ENCODE measurements at places on chromosomes 5 and 9.
A peak's percentile ranks its signal among the peaks of the same experiment; 100 is the strongest.

DNA sequence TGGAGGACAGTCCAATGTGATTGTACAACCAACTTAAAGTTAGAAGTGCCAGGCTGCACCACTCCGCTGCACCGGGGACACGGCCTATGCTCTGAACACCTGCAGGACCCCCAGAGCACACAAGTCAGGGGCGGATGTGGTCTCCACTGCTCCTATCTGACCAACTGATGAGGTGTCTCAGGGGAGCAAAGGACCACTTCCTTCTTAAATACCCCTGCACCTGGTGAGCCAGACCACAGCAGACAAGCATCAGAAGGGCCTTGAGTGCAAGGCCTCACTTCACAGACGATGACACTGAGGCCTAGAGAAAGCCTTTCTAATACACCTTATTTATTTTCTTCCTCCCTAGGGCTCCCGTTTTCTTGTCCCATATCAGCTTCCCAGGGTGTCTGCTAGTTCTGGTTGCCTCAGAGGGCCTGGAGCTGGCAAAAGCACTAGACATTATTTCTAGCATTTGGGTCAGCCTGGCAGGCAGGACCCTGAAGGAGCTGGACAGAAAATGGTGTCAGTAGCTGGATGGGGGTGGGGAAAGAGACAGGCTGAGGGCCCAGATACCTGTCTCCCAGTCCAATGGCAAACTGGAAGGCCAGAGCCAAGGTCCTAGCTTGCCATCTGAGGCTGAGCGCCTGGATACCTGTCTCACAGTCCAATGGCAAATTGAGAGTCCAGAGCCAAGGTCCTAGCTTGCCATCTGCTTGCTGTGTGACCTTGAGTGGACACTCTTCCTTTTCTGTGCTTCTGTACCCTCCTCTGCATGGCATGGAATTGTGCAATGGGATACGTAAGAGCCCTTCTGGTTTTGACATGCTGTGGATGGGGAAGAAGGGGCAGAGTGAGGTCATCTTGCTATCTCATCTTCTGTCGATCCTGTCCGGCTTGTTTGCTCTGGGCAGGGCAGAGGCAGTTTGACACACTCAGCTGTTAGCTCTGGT lies 9.0 kb downstream of the CCDC69 start:
- DNase-seq = no peak

GRCh38 chr5:589588-589987 lies 22.6 kb upstream of the CEP72 start:
- DNase-seq = no peak

DNA sequence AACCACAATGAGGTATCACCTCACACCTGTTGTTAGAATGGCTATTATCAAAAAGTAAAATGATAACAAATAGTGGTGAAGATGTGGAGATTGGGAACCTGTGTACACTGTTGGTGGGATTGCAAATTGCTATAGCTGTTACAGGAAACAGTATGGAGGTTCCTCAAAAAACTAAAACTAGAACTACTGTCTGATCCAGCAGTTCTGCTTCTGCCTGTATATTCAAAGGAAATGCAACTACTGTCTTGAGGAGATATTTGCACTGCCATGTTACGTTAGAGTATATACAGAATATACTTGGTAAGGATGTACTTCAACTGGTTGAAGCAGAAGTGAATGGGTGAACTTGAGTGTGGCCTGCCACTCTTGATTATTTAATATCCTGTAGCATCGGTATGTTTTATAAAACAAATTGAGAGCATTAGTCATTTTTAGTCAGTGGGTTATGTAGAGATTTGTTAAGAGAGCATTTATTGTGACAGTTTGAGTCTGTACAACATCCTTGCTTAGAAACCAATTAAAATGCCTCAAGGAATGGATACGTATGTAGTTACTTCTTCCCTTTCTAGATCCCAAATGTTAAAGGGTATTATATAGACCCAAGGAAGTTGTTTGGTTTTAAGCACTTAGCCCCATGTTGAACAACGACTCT lies 37.5 kb downstream of the ZCCHC7 start:
- no peak for DNase-seq

GRCh38 chr9:129880654-129881546 lies 45.6 kb downstream of the USP20 start:
- DNase-seq = no peak

- no peak for DNase-seq
These were observed 4.4 kb downstream of the SLC34A1 start for GRCh38 chr5:177388521-177389052.

DNA sequence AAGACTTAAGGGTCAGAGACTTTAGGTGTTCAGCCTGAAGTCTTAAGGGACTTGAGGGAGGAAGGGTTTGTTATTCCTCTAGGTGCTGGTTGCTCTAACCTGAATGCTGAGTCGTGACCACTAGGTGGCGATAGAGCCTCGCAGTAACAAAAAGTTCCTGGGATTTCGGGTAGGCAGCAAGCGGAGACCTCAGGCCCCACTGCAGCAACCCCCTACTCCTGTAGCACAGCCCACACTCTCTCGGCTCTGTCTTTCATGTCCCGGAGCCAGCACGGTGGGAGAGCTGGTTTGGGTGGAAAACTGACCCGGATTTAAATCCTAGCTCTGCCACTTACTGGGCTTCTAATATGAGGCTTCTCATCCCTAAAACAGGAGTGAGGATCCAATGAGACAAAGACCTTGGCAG lies 100.3 kb upstream of the PANK3 start:
- DNase-seq = peak; percentile 91

DNA sequence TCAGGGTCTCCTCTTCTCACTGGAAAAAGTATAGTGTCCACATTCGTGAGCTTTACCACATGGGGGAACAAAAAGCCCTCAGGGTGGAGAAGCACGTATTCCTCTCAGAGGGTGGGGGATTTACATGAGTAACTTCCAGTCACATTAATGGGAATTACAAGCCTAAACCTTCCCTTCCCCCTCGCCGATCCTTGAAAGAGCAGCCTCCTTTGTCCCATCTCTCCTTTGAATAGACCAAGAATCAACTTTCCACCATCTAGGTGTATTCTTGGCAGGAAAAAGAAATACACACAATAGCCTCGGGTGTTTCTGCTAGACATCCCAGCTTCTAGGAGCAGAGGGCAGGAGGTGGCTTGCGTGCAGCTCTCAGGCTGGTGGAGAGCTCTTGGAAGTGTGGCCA lies 144.4 kb downstream of the ZNF462 start:
- DNase-seq = no peak

GRCh38 chr5:170525470-170526211 lies 21.8 kb downstream of the KCNIP1 start:
- no peak for DNase-seq

- DNase-seq = no peak
These were observed 8.0 kb upstream of the MAN2A1 start for GRCh38 chr5:109681763-109682162.

GRCh38 chr9:130957451-130958203 lies 18.6 kb upstream of the FIBCD1 start:
- no peak for DNase-seq
